ENCODE measurements at places on chromosomes 13 and 19.

GRCh38 chr19:9494096-9494495, 4.3 kb downstream of the ZNF560 start:
- DNase-seq: no peak

DNA sequence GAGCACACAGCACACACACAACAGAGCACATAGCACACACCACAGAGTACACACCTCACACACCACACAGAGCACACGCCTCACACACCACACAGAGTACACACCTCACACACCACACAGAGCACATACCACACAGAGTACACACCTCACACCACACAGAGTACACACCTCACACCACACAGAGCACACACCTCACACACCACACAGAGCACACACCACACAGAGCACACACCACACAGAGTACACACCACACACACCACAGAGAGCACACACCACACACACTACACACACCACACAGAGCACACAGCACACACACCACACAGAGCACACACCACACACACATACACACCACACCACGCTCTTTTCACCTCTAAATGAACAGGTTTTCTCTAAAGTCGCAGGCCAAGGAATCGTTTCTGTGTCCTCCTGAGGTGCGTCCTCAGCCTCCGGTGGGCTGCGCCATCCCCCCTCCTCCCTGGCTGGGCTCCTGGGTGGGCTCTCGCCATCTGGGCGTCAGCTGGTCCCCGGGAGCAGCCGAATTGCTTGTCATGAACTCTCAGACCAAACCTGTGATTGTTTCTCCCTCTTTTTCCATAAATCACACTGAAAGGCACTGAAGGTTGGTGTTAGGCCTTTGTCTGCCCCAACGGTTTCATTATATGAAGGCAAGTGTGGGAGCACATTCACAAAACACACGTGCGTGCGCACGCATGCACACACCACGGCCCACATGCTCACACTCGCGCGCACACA, 37.4 kb downstream of the TMEM255B start:
- no peak for DNase-seq

DNA sequence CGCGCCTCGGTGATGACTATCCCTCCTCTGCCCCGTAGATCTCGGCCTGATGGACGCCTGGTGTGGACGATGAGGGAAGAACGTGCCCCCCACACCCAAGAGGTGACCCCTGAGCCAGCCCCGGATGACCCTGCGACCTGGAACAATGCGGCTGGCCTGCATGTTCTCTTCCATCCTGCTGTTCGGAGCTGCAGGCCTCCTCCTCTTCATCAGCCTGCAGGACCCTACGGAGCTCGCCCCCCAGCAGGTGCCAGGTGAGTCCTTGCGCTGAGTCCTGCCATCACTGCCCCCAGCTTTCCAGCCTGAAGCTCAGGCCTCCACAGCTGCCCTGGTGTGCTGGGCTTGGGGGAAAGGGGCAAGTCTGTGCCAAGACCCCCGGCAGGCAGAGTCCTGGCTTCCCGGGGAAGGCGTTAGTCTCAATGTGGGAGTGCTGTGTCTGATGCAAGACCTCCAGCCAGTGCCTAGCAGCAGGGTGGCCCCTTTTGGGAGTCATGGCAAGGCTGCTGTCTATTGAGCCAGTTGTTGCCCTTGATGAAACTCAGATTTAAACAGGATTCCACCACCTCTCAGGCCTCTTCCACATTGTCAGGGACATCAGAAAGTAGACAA, 67.5 kb downstream of the CHST8 start:
- DNase-seq: no peak

DNA sequence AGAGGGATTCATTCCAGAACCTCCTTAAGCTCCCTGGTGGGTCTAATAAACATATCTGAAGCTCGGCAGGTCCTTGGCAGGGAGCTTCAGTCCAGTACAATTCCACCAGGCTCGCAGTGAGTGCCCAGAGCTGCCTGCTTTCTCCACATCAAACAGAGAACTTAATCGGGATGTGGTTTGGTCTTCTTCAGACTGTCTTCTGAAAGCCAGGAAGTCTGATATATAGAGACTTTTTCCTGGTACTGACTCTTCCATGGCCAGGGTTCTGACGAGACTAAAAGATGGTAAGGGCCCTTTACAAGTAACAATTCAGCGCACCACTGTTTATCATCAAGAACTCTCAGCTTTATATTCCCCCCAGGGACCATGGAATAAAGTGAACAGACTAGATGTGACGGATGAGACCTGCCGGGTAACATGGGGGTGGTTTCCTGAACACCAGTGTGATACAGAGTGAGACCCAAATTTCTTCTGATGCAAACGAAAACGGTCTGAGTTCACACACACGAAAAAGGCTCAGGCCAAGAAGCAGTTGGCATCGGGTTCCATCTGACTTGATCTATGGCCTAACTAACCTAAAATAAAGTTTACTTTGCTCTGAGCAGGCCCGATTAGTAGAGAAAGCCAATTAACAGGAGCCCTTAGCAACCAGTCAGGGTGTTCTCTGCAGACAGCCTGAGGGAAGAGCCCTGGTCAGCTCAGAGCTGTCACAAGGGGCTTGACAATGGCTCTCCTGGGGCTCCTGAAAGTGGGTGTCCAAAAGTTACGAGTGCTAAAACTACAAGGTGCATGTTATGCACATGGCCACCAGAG, 29.0 kb downstream of the RANBP3 start:
- no peak for DNase-seq

GRCh38 chr13:31035185-31035965, 102.9 kb downstream of the TEX26 start:
- no peak for DNase-seq

DNA sequence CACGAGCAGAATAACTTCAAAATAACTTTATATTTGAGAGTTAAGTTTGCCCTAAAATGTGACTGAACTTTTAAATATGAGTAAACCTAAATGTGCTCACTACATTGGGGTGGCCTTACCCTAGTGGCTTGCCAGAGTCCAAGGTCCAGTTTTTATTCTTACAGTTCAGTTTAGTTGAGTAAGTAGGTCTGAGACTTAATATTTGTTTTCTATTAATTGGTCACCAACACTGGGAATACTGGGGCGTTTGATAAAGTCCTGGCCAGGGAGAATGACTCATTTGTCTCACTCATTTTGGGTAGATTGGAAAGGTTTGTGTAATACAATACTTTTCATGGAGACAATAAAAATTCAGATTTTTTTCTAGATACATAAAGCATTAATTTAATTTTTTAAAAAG, 127.8 kb upstream of the SPATA13 start:
- no peak for DNase-seq

- DNase-seq: no peak
Observed at GRCh38 chr19:50312967-50313811, 16.0 kb downstream of the KCNC3 start.

DNA sequence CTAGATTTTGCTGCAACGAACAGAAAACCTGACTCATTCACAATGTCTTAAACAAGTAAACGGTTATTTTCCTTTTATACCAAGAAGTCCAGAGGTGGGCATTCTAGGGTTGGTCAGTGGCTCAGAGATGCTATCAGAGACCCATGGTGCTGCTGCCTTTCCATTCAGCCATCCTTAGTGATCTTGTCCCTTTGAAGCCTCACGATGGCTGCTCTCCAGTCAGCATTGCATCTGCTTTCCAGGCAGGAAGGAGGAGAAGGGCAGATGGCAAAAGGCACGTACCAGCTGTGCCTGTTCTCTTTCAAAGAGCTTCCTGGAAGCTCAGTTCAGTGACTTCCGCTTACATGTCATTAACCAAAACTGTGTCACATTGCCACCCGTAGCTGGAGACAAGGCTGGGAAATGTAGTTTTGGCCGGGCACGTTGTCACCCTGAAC, 30.1 kb downstream of the WDFY2 start:
- peak; percentile 62 for DNase-seq

DNA sequence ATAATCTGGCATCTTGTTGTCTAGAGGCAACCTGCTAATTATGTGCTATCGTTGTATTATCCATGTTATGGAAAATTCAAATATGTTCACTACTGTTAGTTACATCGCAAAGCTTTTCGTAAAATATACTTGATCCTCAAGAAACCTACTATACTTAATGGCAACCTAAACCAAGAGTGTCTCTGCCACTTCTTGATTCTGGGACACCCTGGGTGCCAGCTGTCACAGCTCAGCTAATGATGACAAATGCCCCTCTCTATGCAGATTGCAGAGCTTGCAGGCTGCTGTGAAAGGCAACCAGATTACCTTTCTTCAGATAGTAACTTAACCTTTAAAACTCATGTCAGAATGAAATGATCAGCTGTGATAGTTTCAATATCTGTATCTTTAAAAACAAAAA, 8.9 kb upstream of the MAB21L1 start:
- no peak for DNase-seq

- no peak for DNase-seq
Observed at GRCh38 chr19:34393031-34393430, 11.2 kb upstream of the PDCD2L start.
